ENCODE measurements at places on chromosomes 6 and 20.

DNA sequence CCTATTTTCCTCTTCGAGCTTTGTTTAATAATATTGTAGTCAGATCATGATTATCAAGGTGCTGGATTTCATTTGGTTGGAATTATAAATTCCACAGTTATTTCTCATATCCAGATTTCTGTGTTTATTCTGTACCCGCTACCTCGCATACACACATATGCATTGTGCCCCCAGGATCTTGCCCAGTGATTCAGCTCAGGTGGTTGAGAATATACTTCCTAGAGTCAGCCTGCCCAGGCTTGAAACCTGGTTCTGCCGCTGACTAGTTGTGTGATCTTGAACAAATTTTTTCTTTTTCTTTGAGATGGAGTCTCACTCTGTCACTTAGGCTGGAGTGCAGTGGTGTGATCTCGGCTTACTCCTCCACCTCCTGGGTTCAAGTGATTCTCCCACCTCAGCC is 14.7 kb downstream of the GINM1 start:
- DNase-seq, result no peak

GRCh38 chr20:45363611-45364492 is 896 bp downstream of the SYS1 start:
- no peak for DNase-seq

DNA sequence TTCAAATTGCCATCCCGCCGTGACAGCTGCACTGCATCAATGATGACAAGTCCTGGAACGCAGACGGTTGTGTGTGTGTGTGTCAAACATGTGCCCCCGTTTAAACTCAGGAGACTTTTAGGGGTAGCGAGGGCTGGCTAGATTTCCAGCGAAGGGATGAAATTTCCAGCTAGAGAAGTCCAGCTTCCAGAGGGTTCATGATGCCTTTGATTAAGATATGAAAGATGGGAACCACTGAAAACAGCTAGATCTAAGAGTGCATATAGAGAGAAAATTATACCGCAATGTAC is 644 bp downstream of the KIZ start:
- no peak for DNase-seq

DNA sequence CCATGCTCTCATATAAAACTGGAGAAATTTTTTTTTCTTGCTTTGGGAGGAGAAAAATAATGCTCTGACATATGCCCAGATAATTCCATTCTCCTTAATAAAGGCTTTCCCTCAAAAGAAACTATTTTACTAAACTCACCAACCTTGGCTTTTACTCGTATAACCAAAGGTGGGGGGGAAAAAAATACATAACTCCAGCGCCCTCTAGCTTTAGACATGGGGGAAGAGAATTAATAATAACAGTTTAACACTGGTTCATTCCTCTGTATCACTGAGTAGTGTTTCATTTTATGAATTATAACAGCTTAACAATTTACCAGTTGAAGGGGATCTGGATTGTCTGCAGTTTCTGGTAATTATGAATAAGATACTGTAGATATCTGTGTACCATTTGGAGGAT is 1226.1 kb downstream of the GRIK2 start:
- DNase-seq, result no peak

GRCh38 chr6:5098501-5099270 is 13.5 kb downstream of the PPP1R3G start:
- no peak for DNase-seq

DNA sequence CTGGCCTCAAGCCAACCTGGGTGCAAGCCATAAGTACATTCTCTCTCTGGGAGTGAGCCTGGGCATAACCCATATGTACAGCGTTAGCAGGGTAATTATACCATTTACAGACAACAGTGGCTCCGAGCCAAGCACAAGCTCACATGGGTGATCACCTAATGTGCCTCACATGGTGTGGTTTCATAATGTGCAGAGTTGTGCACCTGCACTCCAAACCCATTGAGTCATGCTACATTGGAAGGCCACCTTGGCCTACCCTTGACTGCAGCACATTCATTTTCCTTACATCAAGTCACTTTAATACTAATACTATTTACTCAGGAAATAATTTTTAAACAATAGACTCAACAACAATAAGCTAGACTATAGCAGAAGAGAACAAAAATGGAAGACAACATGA is 194.5 kb upstream of the PLN start:
- DNase-seq, result no peak

GRCh38 chr6:39695447-39695846 is 29.8 kb downstream of the KIF6 start:
- no peak for DNase-seq

DNA sequence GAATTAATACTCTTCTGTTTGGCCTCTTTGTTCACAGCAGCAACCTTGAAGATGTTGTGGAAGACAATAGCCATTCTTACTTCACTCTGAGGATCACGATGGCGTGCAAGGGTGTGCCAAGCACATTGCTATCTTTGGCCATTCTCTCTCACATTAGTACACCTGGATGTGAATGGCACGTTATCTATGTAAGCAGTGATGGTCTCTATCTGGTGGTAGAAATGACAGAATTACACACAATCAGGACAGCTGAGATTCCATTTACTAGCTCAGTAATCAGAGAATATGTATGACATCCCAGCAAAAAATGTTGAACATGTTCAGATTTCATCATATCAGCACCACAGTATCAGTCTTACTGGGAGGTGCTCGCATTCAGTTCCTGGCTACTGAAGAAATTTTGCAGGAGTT is 116.2 kb downstream of the LCA5 start:
- peak; percentile 37 for DNase-seq

DNA sequence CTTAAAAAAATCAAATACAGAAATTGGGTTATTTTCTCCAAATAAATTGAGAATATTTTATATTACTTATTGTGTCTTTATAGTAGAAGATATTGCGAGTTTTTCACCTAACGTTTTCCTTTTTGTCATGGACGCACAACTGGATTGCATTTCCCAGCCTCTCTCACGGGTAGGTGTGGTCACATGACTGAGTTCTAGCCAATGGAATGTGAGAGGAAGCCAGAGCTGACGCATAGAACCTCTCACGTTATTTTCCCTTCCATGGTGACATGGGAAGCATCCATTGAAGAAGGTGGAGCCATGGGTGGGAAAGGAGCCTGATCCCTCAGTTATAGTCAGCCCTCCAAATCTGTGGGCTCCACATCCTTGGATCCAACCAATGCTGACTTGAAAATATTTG is 155.9 kb upstream of the UST start:
- DNase-seq, result no peak

DNA sequence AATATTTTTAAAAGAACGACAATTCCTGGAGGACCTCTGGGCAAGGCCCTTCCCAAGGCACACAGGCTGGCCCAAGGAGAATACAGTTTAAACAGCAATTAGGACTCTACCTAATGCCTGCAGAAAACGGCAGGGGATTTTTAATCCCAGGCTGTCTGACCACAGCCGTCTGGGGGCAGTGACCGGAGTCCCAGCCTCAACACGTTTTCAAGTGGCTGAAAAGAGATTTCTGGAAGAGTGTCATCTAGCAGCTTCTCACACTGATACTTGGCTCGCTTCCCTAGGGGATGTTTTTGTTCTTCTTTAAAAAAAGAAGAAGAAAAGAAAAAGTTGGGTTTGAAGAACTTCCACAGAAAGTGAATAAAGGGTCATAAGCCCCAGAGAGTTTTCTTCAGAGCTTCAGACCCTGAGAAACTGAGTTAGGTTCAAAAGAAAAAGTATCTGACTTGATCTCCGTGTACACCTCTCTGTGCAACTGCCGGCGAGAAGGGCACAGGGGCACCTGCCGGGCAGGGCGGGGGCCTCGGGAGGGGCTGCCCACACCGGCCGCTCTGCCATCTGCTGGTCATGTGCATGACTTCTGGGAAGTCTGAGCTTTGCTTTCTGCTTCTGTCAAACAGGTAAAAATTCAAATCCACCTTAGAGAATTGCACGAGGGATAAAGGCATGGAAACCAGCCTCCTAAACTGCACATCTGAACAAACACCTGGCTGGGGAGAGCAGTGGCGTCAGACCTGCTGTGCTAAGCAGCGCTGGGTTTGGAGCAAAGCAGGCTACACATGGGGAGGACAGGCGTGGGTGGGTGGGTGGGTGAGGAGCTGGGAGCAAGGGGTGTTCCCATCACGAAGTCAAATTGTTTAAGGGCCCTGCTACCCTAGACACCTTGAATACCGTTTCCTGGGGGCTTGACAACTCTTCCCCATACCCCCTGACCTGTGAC is 33.0 kb downstream of the RRBP1 start:
- DNase-seq, result no peak

DNA sequence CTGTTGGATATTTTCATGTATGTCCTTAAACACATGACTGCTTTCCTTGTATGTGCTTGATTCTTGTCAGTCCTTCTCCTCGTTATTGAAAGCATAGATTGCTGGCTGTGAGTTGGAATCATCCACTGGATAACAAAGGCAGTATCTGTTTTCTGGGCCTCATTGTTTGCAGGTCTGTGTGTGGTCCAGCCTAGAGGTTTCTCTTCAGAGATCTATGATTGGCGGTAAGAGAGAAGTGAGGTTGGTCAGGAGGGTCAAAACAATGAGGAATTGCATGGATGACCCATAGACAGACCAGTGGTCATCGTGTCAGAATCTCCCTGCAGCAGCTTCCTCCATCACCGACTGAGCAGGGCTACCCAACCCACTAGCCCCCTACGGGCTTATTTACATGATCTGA is 915.0 kb downstream of the KIF16B start:
- DNase-seq, result no peak

- DNase-seq, result no peak
Measured at GRCh38 chr6:165268987-165269386, 40.4 kb downstream of the C6orf118 start.

- DNase-seq, result no peak
Measured at GRCh38 chr6:142624978-142625715, 319.8 kb downstream of the HIVEP2 start.

- no peak for DNase-seq
Measured at GRCh38 chr6:48606618-48607017, 495.6 kb upstream of the PTCHD4 start.

DNA sequence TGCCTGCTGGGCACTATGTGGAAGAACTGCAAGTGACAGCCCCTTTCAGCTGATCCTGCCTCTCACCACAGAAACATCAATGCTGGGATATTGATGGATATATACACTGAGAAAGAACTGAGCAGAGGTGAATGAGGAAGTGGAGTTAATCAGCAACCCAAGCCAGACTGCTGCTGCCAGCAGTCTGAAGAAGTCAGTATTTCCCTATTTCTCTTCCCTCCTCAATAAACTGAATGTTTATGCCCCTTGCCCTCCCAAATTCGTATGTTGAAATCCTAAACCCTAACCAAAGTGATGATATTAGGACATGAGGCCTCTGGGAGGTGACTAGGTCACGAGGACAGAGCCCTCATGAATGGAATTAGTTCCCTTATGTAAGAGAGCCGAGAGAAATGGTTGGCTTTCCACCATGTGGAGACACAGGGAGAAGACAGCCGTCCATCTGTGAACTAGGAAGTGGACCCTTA is 76.3 kb downstream of the CDK19 start:
- DNase-seq, result no peak

DNA sequence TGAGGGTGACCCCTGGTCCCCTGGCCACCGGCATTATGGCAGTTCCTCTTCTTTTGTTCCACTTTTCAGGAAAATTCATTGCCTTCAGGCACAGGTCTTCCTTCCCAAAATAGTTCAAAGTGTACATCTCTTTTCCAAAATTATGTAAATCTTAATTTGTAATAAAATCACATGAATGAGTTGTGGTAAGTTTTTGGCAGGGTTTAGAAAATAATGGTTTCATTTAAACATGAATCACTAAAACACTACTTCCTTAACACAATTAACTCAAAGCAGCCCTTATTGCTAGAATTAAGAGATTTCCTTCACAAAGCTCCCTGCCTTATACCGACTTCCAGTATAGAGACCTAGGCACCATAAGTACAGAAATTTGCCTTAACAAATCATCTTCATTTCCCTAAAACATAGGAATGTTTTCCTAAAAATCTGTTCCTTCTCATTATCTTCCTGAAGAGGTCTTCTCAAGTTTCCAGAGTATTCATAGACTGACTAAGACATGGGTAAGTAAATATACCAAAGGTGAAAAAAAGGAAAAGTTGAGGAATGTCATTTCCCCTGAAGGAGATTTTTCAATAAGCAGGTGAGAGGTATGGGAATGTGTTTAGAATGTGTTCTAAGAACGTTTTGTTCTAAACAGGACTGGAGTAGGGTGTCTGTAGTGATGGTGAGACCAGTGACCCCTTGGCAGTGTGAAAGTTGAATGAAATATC is 148.2 kb upstream of the CITED2 start:
- no peak for DNase-seq

DNA sequence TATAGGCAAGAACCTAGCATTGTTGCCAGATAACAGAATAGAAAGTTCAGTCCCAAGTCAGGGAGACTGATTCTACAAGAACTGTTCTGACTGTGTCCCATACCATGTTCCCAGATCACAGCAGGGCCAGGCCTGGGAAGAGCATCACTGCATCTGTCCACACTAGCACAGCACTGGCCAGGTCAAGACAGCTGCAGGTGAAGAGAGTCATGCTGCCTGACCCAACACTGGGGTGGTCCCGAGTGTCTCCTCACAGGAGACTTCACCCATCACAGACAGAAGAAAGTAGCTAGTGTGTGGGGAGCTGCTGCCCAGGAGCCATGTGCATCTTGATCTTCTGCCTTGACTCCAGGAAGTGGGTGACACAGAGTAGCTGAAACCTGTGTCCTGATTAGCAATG is 1.3 kb upstream of the CST9L start:
- DNase-seq, result no peak

- no peak for DNase-seq
Measured at GRCh38 chr20:10963717-10964266, 290.0 kb upstream of the JAG1 start.

DNA sequence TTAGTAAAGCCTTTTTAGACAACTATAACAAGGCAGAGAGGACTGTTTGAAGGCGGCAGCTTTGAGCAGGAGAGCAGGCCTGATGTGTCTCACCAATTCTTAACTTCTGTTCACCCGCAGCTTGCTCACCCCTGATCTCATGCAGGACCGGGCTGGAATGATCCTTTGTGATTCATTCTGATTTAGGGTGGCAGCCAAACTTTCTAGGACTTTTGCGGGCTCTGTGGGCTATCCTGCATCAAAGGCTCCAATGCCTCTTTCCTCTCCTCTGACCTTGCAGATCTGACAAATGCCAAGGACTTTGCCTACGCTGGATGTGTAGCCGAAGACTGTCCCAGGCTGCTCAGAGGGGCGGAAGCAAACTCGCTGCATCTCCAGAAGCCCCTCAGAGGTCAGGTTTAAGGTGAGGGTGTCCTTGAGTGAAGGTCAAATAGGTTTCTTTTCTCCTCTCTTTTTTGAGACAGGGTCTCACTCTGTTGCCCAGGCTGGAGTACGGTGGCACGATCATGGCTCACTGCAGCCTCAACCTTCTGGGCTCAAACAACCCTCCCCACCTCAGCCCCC is 72.3 kb downstream of the VEGFA start:
- peak; percentile 35 for DNase-seq

Measured in HS-5 (cell line).